ENCODE measurements at places on chromosomes 1 and 21.

DNA sequence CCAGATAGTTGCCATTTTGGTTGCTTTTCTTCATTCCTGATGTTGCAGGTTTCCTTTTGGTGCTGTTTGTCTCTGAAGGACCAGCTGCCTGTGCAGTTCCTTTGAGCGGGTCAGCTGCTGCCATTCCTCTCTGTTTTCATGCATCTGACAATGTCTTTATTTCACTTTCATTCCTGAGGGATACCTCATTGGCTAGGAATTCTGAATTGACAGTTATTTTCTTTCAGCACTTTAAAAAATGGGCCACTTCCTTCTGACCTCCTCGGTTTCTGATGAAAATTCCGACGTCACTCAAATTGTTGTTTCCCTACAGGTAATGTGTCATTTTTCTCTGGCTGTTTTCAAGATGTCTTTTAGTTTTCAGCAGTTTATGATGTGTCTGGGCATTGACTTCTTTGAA, 24.8 kb downstream of the CCSAP start:
- no peak for DNase-seq

- DNase-seq: no peak
Measured at GRCh38 chr1:238701024-238701423, 685.3 kb upstream of the CHRM3 start.

GRCh38 chr1:203361945-203362719, 11.2 kb upstream of the FMOD start:
- no peak for DNase-seq

GRCh38 chr21:33663241-33663640, 20.9 kb downstream of the ITSN1 start:
- DNase-seq: no peak

GRCh38 chr1:31658721-31659120, 14.0 kb upstream of the PEF1 start:
- no peak for DNase-seq

- no peak for DNase-seq
Measured at GRCh38 chr1:6779089-6779805, 6.0 kb upstream of the CAMTA1 start.

- no peak for DNase-seq
Measured at GRCh38 chr1:9376886-9377333, 84.2 kb downstream of the SPSB1 start.

GRCh38 chr1:229139331-229140118, 131.4 kb upstream of the RAB4A start:
- DNase-seq: no peak

DNA sequence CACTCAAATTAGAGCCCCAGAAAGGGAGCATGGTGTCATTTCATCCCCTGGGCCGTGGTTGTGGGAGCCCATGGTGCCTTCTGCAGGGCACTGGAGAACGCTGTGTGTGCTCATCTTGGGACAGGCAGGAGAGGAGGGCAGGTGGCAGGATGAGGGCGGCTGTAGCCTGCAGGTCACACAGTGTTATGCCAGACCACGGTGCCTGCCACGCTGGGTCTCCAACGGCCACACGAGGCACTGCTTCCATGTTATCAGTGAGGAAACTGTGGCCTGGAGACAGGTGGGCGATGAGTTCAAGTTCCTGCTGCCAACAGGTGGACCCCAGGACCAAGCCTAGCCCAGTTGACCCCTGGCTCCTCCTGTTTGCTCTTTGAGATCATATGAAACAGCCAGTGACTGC, 21.0 kb downstream of the ABCG1 start:
- no peak for DNase-seq

GRCh38 chr1:228938537-228938901, 203.2 kb downstream of the RHOU start:
- DNase-seq: no peak

GRCh38 chr1:182707122-182707521, 22.7 kb upstream of the RGS8 start:
- no peak for DNase-seq

DNA sequence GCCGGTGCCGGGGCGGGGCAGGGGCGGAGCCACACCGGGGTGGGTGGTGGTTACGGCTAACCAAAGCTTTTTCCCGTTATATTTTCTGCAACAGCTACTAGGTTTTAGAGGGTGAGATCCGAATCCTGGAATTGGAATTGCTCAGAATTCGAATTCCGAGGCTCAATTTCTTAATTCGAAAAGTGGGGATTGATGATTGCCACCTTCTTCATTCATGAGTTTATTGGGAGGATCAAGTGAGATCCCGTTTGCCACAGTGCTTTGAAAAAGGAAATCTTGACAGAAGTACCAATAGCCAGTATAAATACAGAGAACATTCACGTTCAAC, 207 bp upstream of the SVBP start:
- no peak for DNase-seq

DNA sequence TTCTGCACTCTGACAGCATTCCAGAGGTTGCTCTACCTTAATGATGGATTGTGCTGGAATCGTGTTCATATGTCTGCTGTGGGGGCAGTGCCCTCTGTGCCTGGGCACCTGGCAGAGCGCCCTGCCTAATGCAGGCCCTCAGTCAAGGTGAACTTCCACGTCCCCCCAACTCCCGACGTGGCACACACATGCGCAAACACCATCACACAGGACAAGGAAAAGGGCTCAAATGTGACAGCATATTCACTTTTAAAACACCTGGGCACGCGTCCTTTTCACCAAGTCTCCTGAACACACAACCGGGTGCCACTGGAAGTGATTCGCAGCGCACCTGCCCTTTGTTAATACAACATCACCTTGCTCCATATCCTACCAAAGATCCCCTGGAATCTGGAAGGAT, 11.7 kb downstream of the TPRG1L start:
- DNase-seq: no peak

DNA sequence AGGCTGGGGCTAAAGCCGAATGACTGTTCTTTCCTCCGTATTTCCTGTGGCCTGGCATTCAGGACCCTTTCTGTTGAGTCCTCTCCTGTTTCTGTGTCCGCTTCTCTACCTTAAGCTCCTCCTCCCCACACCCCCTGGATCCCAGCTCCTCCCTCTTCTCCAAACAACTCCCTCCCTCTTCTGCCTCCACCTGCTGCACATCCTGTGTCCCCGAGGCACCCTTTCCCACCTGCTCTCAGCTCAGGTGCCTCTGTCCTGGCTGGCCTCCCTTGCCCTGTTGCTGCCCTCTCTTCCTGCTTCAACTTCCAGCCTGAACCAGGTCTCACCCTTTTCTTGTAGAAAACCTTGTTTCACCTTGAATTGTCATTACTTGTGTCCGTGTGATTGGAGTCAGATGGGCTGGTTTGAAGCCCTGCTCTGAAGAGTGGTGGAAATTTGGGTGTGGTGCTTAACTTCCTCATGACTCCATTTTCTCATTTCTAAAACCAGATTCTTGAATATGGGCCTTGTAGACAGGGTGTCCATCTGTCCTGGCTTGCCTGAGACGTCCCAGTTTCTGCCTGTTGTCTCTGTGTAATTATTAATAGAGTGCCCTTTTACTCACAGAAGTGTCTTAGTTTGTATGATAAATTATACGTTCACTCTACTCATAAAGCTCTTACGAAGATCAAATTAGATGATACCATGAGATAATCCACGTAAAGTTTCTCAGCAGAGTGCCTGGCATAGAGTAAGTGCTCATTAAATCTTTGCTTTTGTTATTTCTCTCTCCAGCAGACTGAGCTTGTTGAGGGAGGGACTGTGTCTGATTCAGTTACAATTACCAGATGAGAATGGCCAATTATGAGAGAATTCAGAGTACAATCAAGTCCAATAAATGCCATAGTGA, 58.9 kb upstream of the TRABD2B start:
- peak; percentile 1 for DNase-seq

- DNase-seq: peak; percentile 6
Measured at GRCh38 chr1:164575356-164575886, 16.4 kb downstream of the PBX1 start.

DNA sequence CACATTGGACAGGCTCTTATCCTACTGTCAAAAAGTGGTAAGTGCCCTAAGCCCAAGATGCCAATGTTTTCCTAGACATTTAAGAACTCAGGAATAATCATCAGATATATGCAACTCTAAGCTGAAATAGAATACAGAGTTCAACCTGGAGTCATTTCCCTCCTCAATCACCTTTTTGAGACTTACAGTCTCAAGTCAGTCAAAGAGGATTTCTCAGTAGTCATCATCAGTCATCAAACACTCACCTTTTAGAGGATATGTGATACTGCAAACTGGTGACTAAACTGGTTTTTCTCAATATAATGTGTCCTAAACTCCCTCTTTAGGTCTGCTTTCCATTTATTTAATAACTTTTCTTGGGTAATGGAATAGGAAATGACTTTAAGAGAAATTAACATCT, 145.3 kb upstream of the ADAMTS5 start:
- DNase-seq: no peak

DNA sequence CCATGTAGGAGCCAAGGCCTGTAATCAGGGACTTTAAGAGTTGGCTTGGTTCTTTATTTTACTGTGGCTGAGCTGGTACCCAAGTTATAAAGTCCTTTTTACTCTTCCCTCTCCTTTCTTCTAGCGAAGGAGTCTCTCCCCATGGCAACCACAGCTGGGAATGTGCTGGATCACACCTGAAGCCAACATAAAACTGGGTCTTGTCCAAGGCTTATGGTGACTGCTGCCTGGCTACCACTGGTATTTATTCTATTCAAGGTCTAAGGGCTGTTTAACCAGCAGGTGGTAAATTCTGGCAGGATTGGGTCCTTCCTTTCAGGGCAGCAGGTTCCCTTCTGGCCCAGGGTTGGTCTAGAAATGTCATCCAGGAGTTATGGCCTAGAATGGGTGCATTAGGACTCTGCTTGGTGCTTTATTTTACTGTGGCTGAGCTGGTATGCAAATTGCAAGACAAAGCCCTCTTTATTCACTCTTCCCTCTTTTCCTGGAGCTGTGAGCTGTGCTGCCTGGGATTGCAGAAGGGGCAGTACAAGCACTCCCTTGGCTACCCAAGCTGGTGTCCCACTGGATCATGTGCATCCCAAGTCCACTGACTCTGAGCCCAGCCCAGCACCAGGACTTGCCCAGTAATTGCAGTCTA, 26.6 kb downstream of the SLC22A15 start:
- DNase-seq: peak; percentile 8

DNA sequence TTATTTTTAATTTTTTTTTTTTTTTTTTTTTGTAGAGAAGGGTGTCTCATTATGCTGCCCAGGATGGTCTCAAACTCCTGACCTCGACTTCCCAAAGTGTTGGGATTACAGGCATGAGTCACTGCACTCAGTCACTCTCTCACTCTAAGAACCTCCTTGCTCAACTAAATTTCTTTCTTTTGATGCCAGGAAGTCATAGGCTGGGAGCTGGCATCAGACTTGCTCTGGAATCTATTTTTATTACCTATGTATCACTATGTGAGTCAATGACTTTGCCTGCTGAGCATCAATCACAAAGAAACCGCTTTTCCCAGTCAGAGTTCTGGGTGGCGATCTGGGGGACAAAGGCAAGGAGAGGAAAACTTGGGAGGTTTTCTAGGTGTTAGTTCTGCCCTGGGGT, 35.5 kb upstream of the PARP1 start:
- no peak for DNase-seq

- DNase-seq: no peak
Measured at GRCh38 chr1:160621633-160622413, 25.0 kb downstream of the SLAMF1 start.

GRCh38 chr21:39620856-39621255, 8.1 kb downstream of the B3GALT5 start:
- no peak for DNase-seq

DNA sequence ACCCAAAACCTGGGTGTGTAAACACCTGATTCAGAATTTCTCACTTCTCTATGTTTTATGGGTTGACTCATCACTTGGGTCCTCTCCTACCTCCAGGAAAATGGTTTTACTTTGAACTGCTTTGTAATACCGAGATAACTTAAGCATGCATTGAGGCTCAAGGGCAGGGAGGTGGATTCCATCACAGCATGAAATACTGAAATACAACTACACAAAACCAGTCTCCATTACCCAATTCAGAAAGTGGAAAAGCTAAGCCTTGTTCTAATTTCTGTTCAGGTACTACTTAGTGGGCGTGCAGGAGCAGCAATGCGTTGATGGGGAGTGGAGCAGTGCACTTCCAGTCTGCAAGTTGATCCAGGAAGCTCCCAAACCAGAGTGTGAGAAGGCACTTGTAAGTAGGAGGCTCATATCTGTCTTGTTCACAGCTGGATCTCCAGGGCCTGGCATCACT, 6.1 kb upstream of the C4BPA start:
- DNase-seq: no peak

DNA sequence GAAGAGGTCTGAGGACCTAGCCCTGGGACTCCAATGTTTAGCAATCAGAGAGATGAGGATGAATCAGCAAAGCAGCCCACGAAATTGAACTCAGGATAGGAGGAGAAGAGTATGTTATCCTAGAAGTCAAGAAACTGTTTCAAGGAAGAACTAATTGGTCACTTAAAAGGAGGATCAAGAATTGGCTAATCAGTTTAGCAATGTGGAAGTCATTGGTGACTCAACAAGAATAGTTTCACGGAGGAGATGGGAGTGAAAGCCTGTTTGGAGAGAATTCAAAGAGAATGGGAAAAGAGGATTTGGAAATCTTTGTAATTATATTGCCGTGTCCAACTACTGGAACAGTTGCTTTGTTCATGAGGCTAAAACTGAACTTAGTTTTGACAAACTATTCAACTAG, 7.4 kb downstream of the HMCN1 start:
- DNase-seq: no peak

All from COR-L47 (cell line).